Right renal pelvis (tissue), 4 donors: ENCODE measurements at places on chromosomes 13 and 19. TPM values are rescaled to one million over a fixed set of nuclear protein-coding genes. Genes with fewer than 3 reads are reported as not detected.

GRCh38 chr19:19347401-19348110 is 26.9 kb downstream of the MAU2 start:
- no peak for DNase-seq

DNA sequence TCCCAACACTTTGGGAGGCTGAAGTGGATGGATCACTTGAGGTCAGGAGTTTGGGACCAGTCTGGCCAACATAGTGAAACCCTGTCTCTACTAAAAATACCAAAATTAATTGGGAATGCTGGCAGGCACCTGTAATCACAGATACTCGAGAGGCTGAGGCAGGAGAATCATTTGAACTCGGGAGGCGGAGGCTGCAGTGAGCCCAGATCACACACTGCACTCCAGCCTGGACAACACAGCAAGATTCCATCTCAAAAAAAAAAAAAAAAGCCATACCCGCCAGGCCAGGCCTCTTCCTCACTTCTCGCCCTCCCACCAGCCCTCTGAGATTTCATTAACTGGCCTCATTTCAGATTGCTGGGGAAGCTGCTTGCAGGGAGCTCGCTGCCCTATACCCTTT is 7.7 kb upstream of the RELB start:
- DNase-seq = no peak

DNA sequence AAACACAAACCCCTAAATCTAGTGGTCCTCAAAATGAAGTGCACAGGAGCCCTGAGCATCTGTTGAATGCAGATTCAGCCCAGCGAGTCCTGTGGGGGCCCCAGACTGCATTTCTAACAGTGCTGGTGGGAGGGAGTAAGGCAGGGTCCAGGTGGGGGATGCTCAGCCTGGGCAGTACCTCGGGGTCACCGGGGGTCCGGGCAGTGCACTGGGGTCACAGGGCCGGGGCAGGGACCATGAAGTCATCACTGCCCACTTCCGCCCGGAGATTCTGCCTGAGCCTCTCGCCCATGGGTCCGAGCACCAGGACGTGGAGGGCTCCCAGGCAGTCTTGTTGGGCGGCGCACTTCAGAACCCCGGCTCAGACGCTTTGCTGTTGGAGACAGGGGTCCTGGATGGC is 838 bp upstream of the ATP4B start:
- no peak for DNase-seq

DNA sequence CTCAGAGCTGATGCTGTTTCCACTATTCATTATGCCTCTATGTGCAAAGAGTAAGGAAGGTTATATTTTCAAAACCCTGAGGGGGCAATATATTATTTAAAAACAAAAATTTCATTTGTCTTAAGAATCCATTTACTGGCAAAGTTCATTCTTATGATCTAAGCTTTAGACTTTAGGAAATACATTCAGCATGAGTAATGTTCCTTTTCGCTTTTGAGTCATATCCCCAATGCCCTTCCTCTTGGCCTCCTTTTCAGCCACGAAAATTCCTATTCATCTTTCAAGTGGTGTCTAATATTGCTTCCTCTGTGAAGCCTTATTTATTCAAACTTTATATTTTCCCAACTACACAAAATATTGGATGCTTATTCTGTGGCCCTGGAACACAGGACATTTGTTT is 1317.0 kb downstream of the PCDH9 start:
- no peak for DNase-seq

SMAD9 gene
- 33.8 TPM for polyA plus RNA-seq

OR1M1 gene
- polyA plus RNA-seq = 0.09 TPM
